ENCODE measurements at places on chromosomes 2 and 18.

DNA sequence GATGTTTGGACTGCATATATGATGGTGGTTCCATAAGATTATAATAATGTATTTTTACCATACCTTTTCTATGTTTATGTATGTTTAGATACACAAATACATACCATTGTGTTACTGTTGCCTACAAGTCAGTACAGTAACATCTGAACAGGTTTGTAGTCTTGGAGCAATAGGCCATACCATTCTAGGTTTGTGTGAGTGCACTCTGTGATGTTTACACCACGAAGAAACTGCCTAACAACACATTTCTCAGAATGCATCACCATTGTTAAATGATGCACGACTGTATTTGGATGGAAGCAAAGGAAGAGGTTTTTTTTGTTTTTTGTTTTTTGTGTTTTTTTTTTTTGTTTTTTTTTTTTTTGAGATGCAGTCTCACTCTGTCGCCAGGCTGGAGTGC is 9.5 kb downstream of the DUSP19 start:
- DNase-seq = no peak

DNA sequence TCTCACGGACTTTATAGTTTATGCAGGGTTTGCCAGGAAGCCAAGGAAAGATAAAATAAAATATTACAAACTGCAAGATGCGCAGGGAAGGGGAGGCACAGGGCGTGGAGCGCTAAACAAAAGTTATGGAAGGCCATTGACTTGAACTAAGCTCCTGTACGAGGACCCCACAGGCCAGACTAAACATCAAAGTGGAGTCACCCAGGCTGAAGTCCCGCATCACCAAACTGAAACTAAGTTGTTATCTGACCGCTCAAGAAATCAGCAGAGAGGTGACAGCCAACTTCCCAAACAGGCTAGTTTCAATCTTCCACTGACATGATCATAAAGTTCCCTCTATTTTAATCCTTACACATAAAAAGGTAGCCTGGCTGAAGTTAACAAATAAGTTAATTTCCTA is 90.5 kb upstream of the YWHAQ start:
- no peak for DNase-seq

- DNase-seq = no peak
Measured at GRCh38 chr2:157899125-157899839, 23.2 kb upstream of the ACVR1 start.

DNA sequence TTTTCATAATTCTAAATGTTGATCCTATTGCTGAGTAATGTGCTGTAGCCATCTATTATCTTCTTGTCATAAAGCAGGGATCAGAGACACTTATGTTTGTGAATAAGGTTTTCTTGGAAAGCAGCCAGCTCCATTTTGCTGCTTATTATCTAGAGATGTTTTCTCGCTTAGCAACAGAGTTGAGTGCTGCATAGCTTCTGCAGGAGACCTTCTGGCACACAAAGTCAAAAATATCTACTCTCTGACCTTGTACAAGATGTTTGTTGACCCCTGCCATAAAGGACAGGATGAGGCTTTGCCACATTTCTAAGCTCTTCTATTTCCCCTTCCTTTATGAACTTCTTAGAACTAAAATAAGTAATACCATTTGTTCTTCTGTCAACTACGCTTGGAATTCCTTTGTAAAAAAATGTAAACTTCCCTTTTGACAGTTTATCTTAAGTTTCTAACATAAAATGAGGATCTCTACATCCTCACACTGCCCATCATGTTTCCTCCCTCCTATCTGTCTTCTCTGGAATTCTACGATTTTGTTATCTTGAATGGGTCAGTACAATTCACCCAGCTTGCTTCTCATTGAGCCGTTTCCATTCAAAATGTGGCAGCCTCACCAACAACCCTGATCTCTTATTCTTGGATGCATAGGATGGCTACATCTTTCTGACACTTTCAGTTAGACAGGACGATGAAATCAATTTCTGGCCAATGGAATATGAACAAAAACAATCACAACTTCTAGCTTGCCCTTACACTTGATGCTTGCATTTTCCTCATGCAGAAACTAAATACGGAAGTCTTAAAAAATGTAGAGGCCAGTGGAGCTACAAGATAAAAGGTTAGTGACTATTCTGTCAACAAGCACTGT is 1377.0 kb downstream of the SUCLG1 start:
- DNase-seq = no peak

- DNase-seq = no peak
Measured at GRCh38 chr2:106270471-106270891, 76.4 kb upstream of the UXS1 start.

DNA sequence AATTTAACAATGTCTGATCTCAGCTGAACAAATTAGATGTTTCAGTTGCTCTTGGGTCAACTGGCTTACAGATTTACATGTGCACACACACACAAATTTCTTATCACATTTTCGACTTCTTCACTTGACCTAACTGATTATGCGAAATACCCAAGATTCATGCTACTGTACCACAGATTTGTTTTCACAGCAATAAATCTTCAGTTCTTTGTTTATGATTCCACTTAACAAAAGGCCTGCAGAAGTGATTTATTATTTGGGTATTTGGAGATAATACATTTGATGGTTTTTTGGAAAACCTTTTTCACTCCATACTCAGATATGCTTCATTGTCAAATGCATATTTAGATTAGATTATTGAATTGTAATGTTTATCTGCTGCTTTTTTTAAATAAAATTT is 129.0 kb downstream of the GALNT1 start:
- DNase-seq = no peak

GRCh38 chr2:159078443-159078842 is 110.0 kb downstream of the TANC1 start:
- no peak for DNase-seq

GRCh38 chr2:191180276-191180675 is 29.5 kb upstream of the STAT4 start:
- DNase-seq = no peak

GRCh38 chr2:37585295-37585908 is 86.0 kb downstream of the CDC42EP3 start:
- DNase-seq = no peak

DNA sequence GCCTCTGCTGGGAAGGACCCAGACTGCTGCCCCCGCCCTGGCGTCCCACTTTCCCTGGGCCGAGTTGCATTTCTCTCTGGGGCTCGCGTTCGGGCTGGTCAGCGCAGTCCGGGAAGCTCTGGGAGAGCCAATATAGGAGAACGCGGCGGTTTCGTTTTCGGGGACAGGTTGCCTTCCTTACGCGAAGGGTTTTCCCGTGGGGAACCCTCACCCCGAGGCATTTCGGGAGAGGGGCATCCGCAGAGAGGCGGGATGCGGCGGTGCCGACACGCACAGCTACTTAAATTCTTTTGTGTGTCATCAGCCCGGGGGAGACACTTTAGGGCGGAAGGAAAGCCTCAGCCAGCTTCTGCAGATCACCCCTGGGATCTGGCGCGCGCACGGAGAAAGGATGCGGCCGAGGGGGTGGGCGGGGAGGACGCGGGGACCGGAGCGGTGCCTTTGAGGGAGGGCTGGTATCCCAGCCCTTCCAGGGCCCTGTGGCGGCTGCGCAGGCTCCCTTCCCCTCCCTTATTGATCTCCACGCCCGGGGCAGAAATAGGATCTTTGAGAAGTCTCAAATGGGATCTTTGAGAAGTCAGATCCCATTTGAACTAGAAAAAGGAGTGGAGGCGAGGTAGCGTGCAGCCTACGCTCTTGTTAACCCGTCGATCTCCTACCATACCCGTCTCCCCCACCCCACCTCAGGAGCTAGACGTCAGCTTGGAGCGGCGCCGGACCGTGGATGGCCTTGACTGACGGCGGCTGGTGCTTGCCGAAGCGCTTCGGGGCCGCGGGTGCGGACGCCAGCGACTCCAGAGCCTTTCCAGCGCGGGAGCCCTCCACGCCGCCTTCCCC is 1.2 kb downstream of the GATA6 start:
- DNase-seq = no peak

DNA sequence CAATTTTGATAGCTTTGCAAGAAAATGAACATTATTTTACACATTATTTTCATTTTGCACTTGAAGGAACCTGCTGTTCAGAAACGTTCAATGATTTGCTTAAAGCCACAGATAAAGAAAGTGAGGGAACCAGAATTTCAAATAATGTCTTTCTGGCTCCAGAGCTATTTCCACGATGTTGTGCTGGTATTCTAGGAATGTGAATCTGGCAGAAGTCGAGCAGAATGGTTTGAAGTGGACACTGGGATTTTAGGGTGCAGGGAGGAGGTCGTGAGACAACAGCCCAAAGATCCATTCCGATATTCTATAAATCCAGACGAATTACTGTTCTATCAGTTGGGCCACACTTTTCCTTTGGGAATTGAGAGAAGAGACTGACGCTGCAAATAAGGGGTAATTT is 2.2 kb downstream of the CCDC102B start:
- DNase-seq = no peak

- no peak for DNase-seq
Measured at GRCh38 chr18:52572036-52573000, 232.3 kb downstream of the DCC start.

DNA sequence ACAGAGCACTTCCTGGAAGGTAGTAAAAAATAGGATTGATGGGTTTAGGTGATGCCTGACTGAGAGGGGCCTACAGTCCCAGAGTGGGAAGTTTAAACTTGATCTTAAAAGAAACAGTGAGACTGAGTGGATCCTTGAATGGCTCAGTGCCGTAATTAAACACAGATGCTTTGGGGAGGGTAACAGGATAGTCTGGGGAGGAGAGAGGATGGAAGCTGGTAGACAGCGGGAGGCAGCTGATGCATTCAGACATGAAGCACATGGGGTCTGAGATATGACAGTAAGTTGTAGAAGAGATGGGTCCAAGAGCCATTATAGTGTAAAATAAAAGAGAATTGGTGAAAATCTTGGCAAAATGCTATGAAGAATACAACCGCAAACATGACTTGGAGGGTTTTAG is 54.4 kb downstream of the AOX1 start:
- no peak for DNase-seq

- no peak for DNase-seq
Measured at GRCh38 chr2:200159357-200159707, 147.2 kb upstream of the SPATS2L start.
